Stimulated activated naive CD8-positive, alpha-beta T cell treated with anti-CD3 and anti-CD28 coated beads, Interleukin-15, amount 100 ng/mL, for 72 hours (primary cell): ENCODE measurements at places on chromosomes 5 and 9.

GRCh38 chr9:114029311-114030170 is 48.6 kb downstream of the AMBP start:
- no peak for DNase-seq

- no peak for DNase-seq
These were observed 142.1 kb upstream of the CCDC152 start for GRCh38 chr5:42614509-42614908.

- no peak for DNase-seq
These were observed 29.0 kb downstream of the ROPN1L start for GRCh38 chr5:10470669-10471068.

DNA sequence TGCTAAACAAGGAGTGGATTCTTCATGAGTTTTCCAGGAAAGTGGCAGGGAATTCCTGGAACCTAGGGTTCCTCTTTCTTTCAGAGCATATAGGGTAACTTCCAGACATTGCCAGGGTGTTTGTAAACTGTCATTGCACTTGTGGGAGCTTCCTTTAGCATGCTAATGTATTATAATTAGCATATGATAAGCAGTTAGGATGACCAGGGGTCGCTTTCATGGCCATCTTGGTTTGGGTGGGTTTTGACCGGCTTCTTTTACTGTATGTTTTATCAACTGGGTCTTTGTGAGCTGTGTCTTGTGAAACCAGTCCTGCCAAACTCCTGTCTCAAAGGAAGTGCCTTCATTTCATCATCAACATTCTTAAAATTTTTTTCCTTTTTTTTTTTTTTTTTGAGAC is 11.9 kb upstream of the MELK start:
- no peak for DNase-seq

- no peak for DNase-seq
These were observed 75.4 kb upstream of the GDNF start for GRCh38 chr5:37915097-37915736.

DNA sequence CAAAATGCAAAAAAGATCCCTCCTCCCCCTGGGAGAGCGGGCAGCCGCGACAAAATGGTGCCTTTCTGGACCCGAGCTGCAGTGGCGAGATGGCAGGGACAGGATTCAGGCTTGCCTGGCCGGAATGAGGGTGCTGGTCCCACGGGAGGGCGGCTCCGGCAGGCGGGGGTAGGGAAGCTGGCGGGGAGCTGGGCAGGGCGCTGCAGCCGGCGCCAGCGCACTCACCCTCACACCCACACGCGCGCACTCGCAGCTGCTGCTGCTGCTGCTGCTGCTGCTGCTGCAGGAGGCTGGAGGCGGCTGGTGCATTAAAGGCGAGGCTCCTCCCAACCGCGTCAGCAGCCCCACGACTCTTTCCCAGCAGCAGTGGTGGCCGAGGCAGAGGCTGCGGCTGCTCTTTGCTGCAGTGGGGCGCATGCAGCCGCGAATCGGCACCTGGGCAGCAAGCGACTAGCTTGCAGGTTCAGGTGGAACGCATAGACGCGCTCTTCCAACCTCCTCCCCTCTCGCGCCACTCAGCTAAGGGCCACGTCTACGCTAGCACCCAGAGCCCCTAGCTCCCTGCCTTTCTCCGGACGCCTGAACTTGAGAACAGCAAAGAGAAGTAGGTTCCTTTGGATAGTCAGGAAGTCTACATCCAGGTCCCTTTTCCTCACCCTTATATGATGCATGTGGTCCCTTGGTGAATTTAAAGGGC is at the start of gene PPP2R2B:
PPP2R2B (minus strand) TSS at position 282 of the 697 bp plus-strand sequence.
- peak; percentile 46 for DNase-seq

GRCh38 chr9:133309608-133310007 is 26.4 kb downstream of the SURF6 start:
- DNase-seq: no peak

DNA sequence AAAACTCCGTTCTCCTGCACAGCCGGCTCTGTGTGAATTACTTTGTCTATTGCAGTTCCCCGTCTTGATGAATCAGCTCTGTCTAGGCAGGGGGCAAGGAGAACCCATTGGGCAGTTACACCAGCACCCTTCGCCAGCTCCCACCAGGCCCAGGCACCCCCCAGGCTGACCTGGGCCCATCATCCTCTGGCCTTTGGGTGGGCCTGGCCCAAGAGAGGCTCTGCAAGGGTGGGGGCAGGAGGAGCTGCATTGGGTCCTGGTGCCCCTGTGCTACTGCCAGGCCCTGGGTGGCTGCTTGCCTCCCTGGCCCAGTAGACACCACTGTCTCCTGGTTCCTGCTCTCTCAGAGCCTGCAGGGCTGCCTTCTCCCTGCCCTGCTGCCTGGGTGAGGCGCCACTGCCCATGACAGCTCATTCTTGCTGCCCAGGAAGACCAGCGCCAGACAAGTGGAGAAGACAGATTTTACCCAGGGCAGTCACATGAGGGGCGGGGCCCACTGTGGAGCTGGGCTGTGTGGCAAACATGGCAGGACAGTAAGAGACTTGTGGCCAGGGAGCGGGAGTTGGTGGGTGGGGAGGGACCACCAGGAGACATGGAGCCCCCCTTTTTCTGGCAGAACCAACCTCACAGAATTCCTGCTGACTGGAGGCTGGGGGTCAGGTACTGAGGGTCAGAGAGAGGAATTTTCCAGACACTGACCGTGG is 67.2 kb downstream of the MRPL36 start:
- no peak for DNase-seq

GRCh38 chr5:171571663-171572062 is 152.2 kb downstream of the FGF18 start:
- DNase-seq: no peak

- DNase-seq: no peak
These were observed 116.0 kb downstream of the TRPM6 start for GRCh38 chr9:74771672-74772071.

DNA sequence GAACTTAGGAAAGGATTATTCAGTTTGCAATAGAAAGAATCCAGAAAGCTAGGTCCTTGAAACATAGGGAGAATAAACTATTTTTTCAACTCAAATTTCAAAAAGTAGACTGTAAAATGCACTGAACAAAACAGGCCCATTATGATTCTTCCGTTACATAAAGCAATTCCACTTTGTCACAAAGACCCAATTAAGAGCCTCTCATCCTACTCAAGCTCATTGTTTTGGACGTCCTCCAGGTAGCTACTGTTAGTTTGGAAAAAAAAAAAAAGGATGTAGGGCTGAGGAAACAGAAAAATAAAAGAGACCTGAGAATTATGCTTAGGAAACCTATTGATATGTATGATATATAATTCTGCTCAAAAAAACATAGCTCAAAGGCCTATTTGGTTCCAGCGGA is 74.0 kb downstream of the DIRAS2 start:
- DNase-seq: no peak

GRCh38 chr5:107876906-107877305 is 206.2 kb upstream of the EFNA5 start:
- no peak for DNase-seq

DNA sequence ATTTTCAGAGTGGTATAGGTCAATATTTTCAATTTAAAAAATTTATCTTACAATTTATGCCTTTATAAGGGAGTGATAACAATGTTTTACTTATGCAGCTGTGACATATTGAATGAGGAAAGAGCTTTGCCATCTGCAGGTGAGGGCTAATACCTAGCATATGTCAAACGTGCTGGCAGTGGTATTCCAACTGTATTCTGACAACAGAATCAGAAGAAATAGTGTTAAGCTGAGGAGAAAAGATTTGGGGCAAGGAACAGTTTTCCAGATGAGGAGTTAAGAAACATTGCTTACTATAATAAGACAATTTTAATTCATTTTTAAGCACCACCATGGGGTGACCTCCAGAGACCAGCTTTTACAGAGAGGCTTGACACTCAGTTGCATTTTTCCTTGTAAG is 267.8 kb upstream of the ZNF608 start:
- DNase-seq: no peak

DNA sequence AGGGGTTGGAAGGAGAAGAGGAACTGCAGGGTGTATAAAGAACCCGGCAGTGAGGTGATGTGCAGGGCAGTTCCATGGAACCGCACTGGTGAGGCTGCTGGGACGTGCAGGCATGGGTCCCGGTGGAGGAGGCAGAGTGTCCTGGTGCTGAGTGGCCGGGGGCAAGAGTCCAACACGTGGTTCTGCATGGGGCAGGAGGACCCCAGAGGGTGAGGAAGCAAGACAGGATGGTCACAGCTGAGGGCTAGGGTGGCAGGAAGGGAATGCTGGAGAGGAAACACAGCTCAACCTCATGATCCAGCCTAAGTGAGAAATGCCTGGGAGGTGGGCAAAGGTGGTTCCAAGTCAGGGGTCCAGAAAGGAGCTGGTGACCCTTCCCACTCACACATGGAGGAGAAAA is 87.2 kb downstream of the S1PR3 start:
- no peak for DNase-seq

- DNase-seq: no peak
These were observed 37.2 kb downstream of the TLE1 start for GRCh38 chr9:81652058-81652687.

DNA sequence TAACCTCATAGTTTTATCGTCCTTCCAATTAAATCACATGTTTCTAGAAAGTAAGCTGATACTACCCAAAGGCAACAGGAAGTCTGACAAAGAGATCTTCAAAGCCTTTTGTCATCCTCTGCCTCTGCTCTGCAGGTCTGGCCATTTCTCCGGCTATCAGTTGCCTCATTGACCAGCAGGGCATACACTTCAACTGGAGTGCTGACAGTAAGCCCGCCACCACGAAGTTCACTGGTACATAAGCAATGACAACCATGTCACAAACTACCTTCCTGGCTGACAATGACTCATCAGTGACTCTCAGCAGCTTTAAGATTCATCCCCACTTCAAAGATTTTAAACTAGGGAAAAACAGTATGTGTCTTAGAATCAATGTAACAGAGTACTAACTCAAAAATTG is 20.6 kb downstream of the SPTLC1 start:
- peak; percentile 21 for DNase-seq

GRCh38 chr5:32589942-32590869 is 4.8 kb downstream of the SUB1 start:
- DNase-seq: no peak

DNA sequence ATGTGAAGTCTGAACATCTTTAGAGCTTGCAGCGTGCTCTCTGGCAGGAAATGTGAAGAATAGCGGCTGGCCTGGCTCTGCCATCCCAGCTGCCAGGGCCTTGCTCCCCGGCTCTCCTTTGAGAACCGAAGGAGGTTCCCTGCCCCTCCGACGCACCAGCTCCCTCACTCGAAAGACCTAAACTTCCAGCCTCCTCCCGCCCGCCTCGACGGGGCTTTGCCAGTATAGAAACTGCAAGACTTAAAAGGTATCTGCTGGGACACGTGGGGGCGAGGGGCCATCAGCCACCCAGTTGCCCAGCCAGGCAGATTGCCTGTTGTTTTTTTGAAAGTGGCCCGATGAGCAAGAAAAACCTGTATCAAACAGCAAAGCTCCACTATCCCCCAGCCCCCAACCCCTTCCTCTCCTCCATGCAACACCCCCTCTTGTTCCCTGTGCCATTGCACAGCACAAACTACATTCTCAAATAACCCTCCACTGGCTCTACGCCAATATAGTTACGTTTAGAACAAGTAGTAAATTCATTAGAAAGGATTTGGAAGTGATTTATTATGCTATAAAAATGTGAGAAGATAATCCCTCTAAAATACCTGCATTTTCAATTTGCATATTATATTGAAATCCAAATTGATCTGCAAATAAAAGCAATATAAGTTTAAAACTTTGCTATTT is 331.9 kb downstream of the MED10 start:
- no peak for DNase-seq

- DNase-seq: no peak
These were observed 79.4 kb downstream of the ARHGEF28 start for GRCh38 chr5:73705364-73705763.

DNA sequence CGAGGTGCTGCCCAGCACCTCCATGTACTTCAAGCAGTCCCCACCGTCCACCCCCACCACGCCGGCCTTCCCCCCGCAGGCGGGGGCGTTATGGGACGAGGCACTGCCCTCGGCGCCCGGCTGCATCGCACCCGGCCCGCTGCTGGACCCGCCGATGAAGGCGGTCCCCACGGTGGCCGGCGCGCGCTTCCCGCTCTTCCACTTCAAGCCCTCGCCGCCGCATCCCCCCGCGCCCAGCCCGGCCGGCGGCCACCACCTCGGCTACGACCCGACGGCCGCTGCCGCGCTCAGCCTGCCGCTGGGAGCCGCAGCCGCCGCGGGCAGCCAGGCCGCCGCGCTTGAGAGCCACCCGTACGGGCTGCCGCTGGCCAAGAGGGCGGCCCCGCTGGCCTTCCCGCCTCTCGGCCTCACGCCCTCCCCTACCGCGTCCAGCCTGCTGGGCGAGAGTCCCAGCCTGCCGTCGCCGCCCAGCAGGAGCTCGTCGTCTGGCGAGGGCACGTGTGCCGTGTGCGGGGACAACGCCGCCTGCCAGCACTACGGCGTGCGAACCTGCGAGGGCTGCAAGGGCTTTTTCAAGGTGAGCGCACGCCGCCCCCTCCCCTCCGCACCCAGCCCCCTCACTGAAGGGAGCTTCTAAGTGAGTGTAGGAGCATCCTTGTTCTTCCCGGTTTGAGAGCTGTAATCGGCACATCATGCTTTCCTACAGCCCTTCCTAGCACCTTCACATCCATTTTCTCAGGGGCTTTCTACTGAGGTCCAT is 6.9 kb downstream of the NR4A3 start:
- DNase-seq: no peak

DNA sequence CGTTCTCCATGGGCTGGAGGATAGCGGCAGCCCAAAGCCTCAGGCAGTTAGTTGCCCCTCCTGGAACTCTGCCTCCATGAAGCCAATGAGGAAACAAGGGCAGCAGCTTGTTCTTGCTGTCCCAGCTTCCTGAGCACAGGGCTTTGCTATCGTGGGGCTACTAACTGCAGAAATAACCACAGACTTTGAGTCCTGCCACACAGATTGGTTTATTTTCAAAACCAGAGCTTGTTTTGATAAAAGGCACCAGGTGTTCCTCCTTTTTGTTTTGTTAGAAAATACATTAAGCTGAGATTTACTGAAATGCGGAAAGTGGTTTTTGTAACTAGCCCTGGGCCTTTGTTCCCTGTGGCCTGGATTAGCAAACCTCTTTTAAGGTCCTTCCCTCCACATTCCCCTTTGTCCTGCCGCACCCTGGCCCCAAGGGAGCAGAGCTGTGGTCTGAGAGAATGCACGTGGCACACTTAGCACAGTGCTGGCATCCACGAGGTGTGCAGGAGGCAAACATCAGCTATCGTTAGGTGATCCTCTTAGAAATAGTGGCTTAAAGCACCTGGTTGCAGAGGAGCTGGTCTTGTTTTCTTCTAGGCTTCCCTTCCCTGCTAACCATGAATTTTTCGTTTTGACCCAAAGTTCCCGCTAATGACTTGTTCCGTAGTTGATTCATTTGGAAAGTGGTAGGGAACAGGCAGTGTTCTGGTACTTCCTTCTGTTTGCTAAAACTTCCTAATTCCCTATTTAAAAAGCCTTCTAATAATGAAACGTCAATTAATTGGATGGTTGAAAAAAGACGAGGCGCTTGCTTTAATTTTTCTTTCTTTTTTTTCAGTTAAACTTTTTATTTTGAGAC is 21.5 kb downstream of the MVB12B start:
- no peak for DNase-seq
